ENCODE measurements at places on chromosomes 2 and 18. TPM values are rescaled to one million over a fixed set of nuclear protein-coding genes. Genes with fewer than 3 reads are reported as not detected.

The HOXD10 gene
- not detected for total RNA-seq

The TBR1 gene
- total RNA-seq, result not detected

The CTNNA2 gene
- total RNA-seq, result 0.06 TPM

The SMIM21 gene
- total RNA-seq, result not detected

The SPATA3 gene
- not detected for total RNA-seq

The SRD5A2 gene
- not detected for total RNA-seq

The NDC80 gene
- 64.1 TPM for total RNA-seq

The CXCR2 gene
- not detected for total RNA-seq

The MALL gene
- total RNA-seq, result not detected

The ANKRD44 gene
- total RNA-seq, result 4.0 TPM

The DPY30 gene
- total RNA-seq, result 69.6 TPM

The MTCL1 gene
- 19.3 TPM for total RNA-seq

The EML6 gene
- total RNA-seq, result 0.34 TPM
